ENCODE measurements at places on chromosomes 2 and 18.

DNA sequence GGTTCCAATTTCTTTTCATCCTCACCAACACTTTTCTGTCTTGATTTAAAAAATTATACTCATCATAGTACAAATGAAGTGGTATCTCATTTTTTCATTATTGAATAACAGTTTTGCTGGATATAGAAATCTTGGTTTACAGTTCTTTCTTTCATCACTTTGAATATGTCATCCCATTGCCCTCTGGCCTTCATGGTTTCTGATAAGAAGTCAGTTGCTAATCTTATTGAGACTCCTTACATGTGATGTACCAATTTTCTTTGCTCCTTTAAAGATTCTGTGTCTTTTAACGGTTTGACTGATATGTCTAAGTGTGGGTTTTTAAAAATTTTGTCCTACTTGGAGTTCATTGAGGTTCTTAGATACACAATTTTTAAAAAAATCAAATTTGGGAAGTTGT lies 35.0 kb downstream of the SLC3A1 start:
- no peak for DNase-seq

DNA sequence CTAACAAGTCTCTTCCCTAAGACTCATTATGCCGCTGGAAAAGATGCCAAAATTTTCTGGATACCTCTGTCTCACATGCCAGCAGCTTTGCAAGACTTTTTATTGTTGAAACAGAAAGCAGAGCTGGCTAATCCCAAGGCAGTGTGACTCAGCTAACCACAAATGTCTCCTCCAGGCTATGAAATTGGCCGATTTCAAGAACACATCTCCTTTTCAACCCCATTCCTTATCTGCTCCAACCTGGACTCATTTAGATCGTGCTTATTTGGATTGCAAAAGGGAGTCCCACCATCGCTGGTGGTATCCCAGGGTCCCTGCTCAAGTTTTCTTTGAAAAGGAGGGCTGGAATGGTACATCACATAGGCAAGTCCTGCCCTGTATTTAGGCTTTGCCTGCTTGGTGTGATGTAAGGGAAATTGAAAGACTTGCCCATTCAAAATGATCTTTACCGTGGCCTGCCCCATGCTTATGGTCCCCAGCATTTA lies 26.3 kb downstream of the DHRS9 start:
- DNase-seq, result no peak

DNA sequence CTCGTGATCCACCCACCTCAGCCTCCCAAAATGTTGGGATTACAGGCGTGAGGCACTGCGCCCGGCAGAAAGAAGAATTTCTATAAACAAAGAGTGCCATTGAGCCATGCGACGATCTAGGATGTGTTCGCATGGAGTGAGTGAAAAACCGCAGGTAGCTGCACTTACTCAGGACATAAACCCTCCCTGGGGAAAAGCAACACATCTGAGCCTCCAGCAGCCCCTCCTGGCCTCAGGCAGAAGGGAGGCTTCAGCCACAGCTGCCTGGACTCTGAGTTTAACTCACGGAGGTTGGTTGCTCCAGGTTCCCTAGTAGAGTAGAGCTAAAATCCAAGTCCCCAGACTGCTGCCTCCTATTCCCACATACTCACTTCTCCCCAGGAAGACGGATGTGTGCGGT lies 11.3 kb upstream of the STK25 start:
- DNase-seq, result no peak

- DNase-seq, result no peak
Observed at GRCh38 chr2:30753630-30754029, 53.6 kb downstream of the CAPN13 start.

DNA sequence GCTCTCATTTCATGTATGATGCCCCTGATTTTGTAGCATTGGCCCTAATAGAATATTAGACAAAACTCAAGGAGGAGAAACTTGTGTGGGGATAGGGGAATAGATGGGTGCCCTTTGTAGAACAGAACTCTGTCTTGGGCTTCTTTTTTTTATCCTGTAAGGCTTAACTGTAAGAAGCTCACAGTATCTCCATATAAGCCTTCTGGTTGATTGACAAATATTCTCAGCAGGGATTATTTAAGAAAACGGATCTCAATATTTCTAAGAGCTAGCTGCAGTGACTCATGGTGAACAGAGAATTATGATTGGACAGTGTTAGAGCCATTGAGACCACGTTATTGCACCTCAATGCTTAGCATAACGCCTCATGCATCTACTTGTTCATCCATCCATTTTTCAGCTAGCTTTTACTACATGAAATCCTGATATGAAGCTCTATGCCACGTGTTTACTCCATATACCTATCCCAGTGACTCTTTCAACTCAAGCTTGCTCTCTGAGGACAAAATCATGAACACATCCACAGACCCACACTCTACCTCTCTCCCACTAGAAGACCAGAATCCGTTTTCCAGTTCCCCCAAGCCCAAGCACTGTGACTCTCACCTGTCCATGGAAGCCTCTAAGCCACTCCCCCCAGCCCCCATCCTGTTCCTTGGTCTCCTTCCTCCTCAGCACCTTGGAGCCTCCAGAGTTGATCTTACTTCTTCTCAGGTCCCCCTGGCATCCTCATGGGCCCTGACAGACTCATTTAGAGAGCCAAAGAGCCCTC lies 99.2 kb downstream of the BCL2L11 start:
- no peak for DNase-seq

GRCh38 chr2:178211460-178211859 lies 17.1 kb downstream of the OSBPL6 start:
- no peak for DNase-seq

GRCh38 chr2:215143458-215143857 lies 5.0 kb upstream of the ABCA12 start:
- no peak for DNase-seq

DNA sequence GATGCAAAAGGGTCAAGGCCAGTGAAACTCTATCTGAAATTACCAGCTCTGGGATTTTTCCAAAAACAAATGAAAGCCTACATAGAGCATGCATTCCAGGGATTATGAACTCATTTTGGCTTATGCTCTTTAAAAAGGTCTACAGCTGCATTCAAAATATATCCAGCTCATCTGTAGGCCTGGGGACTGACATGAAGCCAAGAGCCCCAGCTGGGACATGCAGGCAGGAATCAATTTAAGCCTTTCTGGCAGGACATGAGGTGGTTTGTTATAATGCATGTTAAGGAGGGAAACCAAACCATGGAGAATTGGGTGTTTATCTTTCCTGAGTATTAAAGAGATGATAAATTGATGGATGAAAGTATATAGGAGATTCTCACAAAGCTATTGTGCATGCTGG lies 164.5 kb downstream of the RBM43 start:
- DNase-seq, result no peak

DNA sequence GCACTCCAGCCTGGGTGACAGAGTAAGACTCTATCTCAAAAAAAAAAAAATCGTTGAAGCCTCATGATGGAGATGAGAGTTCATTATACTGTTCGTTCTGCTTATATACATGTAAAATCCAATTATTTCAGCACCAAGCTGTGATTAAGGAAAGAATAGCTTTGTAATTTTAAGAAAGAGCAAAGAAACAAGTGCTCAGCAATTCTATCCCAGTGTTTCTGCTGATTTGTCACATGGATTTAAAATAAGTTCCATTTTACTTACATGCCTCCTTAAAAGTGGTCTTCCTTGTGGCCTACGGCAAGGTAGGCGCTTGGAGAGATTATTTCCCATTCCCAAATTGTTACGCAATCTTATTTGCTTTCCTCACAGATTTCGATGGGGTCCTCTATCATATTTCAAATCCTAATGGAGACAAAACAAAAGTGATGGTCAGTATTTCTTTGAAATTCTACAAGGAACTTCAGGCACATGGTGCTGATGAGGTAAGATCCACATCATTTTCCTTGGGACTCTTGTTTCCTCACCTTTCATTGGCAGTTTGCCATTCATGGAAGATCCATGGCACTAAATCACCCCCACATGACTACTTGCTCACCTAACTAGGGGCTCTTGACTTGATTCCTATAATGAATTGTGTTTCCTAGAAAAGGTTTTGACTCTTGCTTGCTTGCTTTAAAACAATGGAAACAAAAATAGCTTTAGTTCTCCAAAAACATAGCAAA lies 11.5 kb downstream of the ARPC2 start:
- DNase-seq, result no peak

GRCh38 chr2:153299809-153300208 lies 178.8 kb downstream of the RPRM start:
- DNase-seq, result no peak

GRCh38 chr2:97901862-97902261 lies 93.9 kb downstream of the TMEM131 start:
- DNase-seq, result no peak

- DNase-seq, result no peak
Observed at GRCh38 chr2:231541645-231542044, 11.4 kb upstream of the NMUR1 start.

- no peak for DNase-seq
Observed at GRCh38 chr2:142423603-142424002, 292.8 kb upstream of the LRP1B start.

DNA sequence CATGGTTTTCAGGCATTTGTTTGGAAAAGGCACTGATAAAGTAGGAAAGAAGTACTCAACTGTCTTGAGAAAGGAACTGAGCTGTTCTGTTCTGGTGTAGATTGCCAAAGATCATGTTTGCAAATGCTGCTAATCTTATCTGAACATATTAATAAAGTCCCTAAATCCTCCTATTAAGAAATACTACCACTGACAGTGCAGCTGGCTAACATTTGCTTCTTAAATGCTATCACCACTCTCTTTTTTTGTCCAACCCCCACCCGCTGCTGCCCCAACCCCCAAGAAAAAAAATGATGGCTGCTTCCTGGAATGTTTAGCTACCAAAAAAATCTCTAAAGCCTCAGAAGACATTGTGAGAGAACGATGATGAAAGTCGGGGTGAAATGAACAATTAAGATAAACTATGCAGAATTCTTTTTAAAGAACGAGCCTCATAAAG lies 130.7 kb downstream of the CCBE1 start:
- DNase-seq, result no peak

Data from CD8-positive, alpha-beta T cell (primary cell).